ENCODE measurements at places on chromosomes 1 and 21.

GRCh38 chr1:47697616-47698335, 259.9 kb downstream of the FOXD2 start:
- no peak for DNase-seq

DNA sequence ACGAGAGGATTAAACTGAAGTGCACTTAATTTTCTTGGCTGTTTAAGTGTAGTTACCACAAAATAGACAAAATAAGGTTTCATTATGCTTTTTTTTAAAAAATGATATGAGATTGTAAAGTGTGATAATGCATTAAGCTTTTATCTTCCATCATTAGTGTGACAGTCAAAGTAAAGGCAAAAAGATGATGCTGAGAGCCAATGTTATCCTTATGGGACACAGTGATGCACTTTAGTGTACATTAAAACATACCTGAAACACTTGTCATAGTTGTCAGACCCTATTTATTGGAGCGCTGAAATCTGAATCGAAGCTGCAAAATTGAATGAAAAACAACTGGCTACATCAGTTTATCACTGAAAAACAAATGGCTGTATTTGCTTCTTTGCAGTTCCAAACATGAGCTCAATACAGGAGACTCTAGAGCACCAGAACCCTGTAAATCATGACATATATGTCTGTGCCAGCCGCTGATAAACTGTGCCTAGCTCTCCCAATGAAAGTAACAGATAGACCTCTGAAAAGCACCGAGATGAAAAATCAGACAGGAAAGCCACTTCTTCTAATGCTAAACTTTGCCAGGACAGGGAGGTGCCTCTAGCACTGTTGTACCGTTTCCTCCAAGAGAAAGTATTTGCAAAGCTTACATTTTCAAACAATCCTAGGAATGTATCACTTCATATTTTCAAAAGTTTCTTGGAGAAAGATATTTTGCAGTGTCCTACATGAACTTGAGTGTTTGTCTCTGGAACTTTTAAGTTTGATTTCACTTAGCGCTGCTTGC, 120.7 kb upstream of the TMPRSS15 start:
- no peak for DNase-seq

- no peak for DNase-seq
Measured at GRCh38 chr1:66576645-66577044, 42.7 kb downstream of the SGIP1 start.

GRCh38 chr21:44415073-44416025, 40.0 kb upstream of the LRRC3 start:
- no peak for DNase-seq

All from heart right ventricle (tissue), 16 donors.